ENCODE measurements at places on chromosomes 16 and 17.

DNA sequence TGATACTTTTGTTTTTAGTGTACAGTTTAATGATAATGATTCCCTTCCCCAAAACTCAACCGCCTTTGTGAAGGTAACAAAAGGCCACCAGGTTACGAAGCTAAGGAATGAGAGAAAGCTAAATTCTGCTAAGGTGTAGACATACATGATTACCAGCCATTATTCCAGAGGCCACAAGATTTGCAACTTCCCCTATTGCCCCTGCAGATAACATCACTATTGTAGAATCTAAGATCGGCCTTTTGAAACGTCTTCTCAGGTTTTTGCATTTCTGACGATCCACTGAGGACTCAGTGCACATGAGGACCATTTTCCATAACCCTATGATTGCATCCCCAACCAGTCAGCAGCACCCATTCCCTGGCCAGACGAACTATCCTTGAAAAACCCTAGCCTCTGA is 33.9 kb upstream of the SNN start:
- no peak for DNase-seq

DNA sequence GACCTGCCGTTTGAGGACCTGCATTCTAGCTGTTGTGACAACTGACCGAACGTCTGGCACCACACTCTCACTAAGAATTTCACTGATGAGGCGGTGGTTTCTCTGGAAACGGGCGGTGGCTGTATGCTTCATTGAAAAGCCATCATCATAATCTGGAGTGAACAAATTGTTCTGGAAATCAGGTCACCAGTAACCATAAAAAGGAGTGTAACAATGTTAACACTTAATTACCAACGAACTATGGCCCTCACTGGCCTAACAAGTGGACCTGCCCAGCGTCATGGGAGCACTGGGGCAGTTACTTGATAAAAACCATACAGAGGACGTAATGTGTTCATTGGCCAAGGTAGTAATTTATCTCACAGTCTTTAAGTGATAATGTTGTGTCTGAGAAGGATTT is 15.4 kb downstream of the SMARCE1 start:
- DNase-seq: no peak

DNA sequence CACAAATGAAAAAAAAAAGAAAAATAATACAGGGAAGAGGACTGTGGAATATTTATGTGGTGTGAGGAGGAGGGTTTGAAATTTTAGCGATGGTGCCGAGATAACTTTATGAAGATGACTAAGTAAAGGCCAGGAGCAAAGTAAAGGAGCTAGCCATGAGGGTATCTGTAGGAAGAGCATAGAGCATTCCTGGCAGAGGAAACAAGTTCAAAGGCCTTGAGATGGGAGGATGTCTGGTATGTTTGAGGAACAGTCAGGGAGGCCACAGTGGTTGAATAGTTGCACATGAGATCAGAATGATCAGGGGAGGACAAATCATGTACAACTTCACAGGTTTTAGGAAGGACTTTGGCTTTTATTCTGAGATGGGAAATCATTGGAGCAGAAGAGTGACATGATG is 4.2 kb downstream of the CYB5B start:
- no peak for DNase-seq

DNA sequence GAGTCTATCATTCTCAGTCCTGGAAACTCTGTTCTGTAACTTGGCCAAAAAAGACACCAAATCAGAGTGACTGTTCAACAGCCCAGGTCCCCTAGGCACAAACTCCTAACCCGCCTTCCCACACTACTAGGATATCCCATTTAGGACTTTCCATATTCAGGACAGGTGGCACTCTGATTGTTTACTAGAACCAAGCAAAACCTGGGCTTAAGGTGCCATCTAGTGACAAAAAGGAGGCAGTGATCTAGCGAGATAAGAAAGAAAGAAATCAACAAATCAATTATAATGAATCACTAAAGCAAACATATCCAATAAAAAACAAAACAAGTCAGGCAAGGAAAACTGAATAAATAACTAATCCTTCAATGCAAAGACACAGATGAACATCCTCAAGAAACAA is 203.9 kb downstream of the CEP112 start:
- DNase-seq: peak; percentile 9

DNA sequence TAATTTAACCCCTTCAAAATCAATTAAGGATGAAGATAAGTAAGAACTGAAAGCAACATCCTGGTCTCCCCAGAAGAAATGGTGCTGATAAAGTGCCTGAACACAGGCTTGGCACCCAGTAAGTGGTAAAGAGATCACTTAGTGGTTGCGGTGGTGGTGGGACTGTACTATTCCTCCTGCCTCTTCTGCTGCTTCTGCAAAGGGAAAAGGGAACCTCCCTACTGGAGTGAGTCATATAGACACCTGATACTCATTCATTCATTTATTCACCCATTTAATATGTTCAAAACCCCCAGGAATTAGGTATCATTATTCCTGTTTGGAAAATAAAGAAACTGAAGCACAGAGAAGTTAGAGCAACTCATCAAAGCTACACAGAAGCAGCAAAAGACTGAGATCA is 60.6 kb downstream of the CDYL2 start:
- no peak for DNase-seq

DNA sequence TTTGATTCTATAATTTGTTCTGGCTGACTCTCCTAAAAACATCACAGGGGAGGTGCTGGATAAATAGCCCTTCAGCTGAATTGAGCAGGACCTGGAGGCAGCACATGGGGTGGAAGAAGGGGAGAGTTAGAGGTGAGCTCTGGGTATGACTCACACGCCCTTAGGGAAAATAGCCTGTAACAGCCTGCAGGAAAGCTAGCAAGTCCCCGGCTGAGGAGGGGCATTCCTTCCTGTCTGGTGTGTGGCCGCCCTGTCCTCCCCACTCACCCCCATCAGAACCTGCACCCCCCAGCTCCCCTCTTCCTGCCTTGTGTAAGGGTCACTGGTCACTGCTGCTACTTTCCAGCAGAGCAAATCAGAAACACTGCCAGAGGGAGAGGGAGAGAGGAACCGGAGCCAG is 187.4 kb downstream of the C16orf95 start:
- no peak for DNase-seq

DNA sequence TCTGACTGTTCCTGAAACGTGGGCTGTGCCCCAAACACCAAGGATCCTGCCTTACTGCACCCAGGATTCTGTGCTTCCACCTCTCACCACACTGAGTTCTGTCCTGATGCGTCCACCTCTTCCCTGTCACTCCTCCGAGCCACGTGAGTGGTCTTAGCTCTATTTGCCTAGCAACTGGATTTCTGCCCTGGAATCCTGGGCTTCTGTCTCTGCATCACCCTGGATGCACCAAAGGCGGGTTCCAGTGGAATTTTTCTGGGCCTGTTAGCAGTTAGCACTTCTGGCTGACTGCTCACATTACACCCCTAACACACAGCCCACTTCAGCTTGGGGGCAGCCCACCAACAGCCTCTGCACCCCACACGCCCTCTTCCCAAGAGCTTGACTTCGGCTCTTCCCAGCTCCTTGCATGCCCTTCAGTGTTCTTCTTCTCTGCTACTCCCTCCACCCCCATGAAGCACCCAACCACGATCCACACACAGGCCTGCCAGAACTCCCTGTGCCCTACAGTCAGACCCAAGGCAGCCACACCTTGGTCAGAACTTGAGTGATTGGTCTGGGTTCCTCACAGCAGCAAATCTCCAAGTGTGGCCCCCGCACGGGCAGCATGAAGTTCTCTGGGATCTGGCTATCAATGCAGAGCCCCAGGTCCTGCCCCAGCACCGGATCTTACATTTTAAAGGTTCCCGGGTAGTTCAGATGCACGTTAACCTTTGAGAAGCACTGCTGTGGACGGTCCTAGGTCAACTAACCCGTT is 129.8 kb upstream of the RCVRN start:
- no peak for DNase-seq

- DNase-seq: peak; percentile 93
Observed at GRCh38 chr17:8119581-8120519, 1.5 kb upstream of the ALOXE3 start.

- no peak for DNase-seq
Observed at GRCh38 chr16:80014241-80014939, 413.9 kb upstream of the MAF start.

DNA sequence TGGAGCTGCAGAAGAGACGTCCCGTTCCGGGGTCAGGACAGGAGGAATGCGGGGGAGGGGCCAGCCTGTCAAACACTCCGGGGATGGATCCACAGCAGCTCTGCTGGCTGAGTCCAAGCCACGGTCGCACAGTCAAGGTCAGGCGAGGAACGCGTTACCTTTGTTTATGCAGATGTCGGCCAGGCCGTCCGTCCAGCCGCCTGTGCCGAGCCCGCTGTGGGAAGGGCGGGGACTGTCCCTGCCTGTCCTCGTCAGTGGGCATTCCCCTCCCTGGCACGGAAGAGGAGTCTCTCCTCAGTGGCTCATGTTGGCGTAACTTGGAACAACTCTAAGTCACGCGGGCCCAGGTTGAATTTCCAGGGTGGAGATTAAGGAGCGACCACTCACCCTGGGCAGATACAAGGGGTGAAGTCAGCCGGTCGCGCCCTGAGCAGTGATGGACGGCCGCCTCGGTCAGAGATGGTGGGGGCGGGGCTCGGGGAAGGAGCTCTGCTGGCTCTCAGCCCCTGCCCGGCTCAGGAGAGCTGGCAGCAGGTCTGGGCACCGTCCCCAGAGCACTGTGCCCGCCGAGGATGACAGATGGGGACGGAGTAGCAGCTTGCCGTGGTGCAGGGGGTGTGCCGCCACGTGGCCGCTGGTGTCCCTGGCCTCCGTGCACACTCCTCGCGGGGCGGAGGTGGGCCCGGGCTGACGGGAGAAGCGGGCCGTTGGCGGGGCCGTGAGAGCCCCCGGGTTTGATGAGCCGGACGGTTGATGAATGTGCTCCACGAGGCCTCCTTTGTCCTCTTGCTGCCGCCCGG is 7.3 kb downstream of the CACNA1H start:
- no peak for DNase-seq

DNA sequence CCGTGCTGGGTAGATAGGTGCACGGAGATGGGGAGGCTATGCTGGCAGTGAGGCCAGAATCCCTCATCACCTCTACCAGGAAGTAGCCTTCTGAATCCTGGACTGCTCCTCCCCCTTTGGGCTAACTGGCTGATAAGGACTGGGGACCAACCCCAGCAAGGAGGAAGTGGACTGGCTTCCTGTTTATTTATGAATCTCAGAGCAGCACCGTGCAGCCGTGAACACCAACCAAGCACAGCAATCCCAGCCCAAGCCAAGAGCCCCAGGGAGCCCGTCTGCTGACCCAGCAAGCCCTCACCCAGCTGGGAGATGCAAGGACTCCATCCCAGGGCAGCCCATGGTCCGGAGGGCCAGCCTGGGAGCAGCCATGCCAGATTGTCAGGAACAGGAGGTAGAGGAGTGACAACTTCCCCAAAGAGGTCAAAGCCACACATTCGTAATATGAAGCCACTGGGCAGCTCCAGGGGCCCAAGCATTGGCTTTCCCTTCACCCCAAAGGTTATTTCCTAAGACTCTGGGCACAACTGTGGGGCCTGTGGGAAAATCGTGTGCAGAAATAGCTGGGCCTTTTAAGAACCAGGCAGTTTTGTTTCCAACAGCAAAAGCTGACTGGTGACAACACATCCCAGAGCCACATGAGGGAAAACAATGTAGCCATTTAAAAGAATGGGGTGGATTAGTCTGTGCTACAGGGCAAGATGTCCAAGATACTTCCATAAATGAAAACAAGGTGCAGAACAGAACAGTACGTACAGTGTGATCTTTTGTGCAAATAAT is 23.9 kb downstream of the PHB1 start:
- DNase-seq: peak; percentile 10

GRCh38 chr16:82884320-82884898 is 257.6 kb downstream of the CDH13 start:
- no peak for DNase-seq

GRCh38 chr16:59697761-59698160 is 963.6 kb upstream of the GOT2 start:
- DNase-seq: no peak

DNA sequence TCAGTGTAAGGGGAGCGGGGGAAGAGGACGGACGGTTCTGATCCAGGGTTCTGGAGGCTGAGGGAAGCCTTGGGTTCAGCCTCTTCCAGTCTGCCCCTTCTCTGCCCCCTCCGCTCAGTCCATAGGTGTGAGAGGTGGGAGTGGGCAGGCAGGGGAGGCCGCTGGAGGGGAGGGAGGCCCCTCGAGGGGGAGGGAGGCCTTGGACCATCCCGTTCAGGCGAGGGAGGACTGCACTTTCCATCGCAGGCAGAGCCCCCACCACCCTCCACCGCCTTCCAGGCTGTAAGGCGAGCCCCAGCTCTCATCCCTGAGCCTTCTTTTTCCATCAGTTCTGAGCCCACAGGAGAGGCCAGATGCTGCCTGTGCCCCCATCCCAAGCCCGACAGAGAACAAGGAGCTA is 4.2 kb upstream of the AXIN1 start:
- no peak for DNase-seq

- no peak for DNase-seq
Observed at GRCh38 chr16:56910112-56910511, 21.8 kb upstream of the HERPUD1 start.

- DNase-seq: no peak
Observed at GRCh38 chr16:56409195-56409594, 16.1 kb downstream of the AMFR start.

- DNase-seq: no peak
Observed at GRCh38 chr17:77308861-77309726, 168.3 kb downstream of the SEC14L1 start.

GRCh38 chr17:61157246-61157886 is 242.3 kb upstream of the TBX2 start:
- DNase-seq: peak; percentile 58

DNA sequence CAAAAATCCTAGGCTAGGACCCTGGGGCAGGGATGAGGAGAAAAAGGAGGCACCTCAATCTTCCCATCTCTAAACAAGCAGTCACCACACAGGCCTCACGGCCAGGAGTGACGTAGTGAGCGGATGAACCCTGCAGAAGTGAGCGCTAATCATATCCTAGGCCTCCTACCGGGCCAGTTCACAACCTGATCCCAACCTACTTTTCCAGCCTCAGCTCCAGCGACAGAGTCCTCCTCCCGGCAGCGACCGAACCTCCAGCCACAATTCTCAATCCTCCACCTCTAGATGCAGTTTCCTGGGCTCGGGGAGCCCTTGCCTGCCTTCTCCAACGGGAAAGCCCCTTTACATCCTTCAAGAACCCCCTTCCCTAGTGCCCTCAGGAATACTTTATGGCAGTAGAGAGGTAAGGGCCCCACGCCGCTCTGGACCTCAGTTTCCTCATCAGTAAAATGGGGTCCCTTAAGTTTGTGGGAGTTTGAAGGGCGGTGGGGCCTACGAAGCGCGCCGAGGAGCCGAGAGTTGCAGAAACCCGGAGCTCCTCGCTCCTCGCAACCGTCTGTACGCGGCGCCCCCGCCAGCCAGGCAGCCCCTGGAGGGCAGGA is 1.4 kb downstream of the ZNF668 start:
- peak; percentile 40 for DNase-seq

GRCh38 chr17:77619851-77620250 is 338.7 kb upstream of the TNRC6C start:
- no peak for DNase-seq

- DNase-seq: no peak
Observed at GRCh38 chr16:69818891-69819545, 56.9 kb downstream of the WWP2 start.

Data from NCI-H146 (cell line).